ENCODE measurements at places on chromosomes 4 and X. TPM values are rescaled to one million over a fixed set of nuclear protein-coding genes. Genes with fewer than 3 reads are reported as not detected.

DNA sequence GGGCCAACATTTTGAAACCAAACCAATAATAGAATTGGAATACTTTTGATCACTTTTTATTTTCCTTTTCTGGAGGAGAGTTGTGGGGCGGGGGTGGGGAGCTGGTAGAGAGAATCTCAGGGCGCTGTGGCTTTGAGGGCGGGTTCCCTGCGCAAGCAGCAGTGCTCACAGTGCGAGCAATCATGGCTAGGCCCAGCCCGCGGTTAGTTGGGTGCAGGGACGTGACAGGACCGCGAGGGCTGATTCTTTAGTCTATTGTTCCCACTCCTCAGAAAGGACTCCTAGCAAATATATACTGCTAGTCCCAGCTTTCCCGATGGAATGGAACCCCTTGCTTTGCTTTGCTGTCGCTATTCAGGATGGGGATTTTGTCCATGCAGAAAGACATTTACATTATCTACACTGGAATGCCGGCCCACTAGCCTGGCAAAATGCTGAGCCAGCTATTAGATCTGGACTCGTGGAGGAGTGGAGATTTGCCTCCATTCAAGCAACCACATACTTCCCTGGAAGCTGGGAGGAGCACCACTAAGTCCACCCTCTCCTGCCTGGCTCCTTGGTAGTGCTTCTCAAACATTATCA, 23.9 kb upstream of the APLN start:
- H3K4me1 ChIP-seq = peaks cover 19% of the 10 kb centered on the region
- H3K27me3 ChIP-seq = no peaks in the 10 kb centered on the region
- peak overlapping the region; percentile 25 for H3K4me3 ChIP-seq
- H3K27ac ChIP-seq = peak overlapping the region; percentile 15

DNA sequence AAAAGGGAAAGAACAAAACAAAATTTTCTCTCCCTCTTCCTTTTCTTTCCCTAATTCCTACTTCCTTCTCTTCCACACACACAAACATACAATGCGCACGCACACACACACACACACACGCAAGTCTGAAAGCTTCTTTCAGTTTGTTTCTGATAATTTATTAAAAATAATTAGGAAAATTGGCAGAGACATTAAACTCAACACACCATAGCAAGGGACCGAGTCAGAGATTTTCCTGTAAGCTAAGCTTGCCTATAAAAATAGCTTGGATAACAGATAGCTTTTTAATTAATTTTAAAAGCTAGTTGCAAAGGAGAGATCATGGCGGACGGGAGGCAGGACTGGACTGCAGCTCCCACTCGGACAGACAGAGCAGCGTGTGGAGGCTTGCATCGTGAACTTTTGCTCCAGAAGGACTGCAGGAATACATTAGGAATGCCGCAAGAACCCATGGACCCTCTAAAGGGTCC, 92.6 kb upstream of the MAPK10 start:
- peaks cover 4% of the 10 kb centered on the region for H3K27me3 ChIP-seq
- H3K27ac ChIP-seq = no peak overlapping the region
- no peaks in the 10 kb centered on the region for H3K36me3 ChIP-seq
- H3K4me3 ChIP-seq = no peak overlapping the region
- H3K4me1 ChIP-seq = no peaks in the 10 kb centered on the region

GRCh38 chr4:187780070-187780469, 215.5 kb upstream of the ZFP42 start:
- H3K27ac ChIP-seq = no peak overlapping the region
- H3K4me1 ChIP-seq = no peaks in the 10 kb centered on the region
- H3K27me3 ChIP-seq = no peaks in the 10 kb centered on the region
- no peaks in the 10 kb centered on the region for H3K36me3 ChIP-seq

The REELD1 gene
- not detected for total RNA-seq

DNA sequence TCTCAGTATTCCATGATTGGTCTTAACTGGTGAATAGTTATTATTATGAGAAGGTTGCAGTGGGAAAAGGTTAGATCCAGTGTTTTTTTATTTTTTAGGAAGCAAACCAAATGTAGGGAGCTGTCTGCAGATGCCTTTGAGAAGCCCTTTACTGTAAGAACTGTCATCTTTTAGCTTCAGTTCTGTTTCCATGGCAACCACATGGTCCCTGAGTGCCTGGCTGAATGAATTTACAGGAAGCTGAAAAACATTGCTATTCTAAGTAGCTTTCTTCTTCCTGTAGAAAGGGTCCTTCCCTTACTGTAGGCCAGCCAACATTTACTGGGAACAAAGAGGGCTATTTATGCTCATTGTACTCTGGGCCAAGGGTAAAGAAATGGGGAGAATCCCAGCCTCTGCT, 103.3 kb downstream of the DCLK2 start:
- DNase-seq = peak; percentile 68
- H3K4me1 ChIP-seq = peaks cover 2% of the 10 kb centered on the region
- H3K4me3 ChIP-seq = no peak overlapping the region
- H3K27me3 ChIP-seq = no peaks in the 10 kb centered on the region
- no peak overlapping the region for H3K27ac ChIP-seq
- H3K36me3 ChIP-seq = no peaks in the 10 kb centered on the region

- H3K4me3 ChIP-seq = no peak overlapping the region
- H3K27me3 ChIP-seq = no peaks in the 10 kb centered on the region
- no peak overlapping the region for H3K27ac ChIP-seq
- no peaks in the 10 kb centered on the region for H3K4me1 ChIP-seq
Observed at GRCh38 chr4:141933978-141934377, 297.6 kb downstream of the IL15 start.

- H3K36me3 ChIP-seq = no peaks in the 10 kb centered on the region
- no peak for DNase-seq
- no peaks in the 10 kb centered on the region for H3K27me3 ChIP-seq
- no peaks in the 10 kb centered on the region for H3K4me1 ChIP-seq
- H3K27ac ChIP-seq = no peak overlapping the region
Observed at GRCh38 chr4:181592221-181592745, 650.9 kb upstream of the TENM3 start.

DNA sequence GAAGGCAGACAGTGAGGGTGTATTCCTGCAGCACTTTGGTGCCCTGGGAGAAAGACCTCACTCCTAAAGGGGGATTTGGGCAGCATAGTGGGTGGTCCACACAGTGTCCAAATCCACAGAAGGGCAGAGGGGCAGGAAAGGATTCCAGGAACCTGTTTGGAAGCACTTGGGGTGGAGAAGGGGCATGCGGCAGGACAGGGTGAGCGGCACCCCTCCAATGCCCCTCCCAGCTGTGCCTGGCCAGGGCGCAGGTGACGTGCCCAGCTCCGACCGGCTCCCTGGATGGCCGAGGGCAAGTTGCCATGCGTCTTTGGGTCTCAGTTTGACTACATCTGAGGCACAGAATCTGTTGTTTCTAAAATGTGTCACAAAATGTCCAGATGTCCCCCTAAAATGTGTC, 66.5 kb upstream of the HMX1 start:
- no peaks in the 10 kb centered on the region for H3K27me3 ChIP-seq
- no peaks in the 10 kb centered on the region for H3K4me1 ChIP-seq
- H3K4me3 ChIP-seq = no peak overlapping the region
- no peak for DNase-seq

The CFAP299 gene
- total RNA-seq = not detected

The NIPAL1 gene
- 1.7 TPM for total RNA-seq

GRCh38 chr4:147599769-147600168, 17.4 kb upstream of the TMEM184C start:
- no peak for DNase-seq
- no peak overlapping the region for H3K4me3 ChIP-seq
- no peaks in the 10 kb centered on the region for H3K27me3 ChIP-seq
- H3K4me1 ChIP-seq = peaks cover 4% of the 10 kb centered on the region

The MAGEA10 gene
- total RNA-seq = not detected

The ARSH gene
- not detected for total RNA-seq

The GLRA3 gene
- not detected for total RNA-seq

DNA sequence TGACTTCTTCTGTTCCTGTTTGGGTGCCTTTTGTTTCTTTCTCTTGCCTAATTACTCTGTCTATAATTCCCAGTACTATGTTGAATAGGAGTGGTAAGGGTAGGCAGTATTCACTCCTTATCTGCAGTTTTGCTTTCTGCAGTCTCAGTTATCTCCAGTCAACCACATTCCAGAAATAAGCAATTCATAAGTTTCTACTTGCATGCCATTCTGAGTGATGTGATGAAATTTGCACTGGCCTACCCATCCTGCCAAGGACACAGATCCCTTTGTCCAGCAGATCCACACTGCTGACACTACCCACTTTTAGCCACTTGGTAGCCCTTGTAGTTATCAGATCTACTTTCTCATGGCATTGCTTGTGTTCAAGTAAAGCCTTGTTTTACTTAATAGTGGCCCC, 971.6 kb upstream of the INTU start:
- no peak overlapping the region for H3K4me3 ChIP-seq
- no peaks in the 10 kb centered on the region for H3K27me3 ChIP-seq
- no peak overlapping the region for H3K27ac ChIP-seq
- H3K4me1 ChIP-seq = no peaks in the 10 kb centered on the region

The GLOD5 gene
- total RNA-seq = not detected

DNA sequence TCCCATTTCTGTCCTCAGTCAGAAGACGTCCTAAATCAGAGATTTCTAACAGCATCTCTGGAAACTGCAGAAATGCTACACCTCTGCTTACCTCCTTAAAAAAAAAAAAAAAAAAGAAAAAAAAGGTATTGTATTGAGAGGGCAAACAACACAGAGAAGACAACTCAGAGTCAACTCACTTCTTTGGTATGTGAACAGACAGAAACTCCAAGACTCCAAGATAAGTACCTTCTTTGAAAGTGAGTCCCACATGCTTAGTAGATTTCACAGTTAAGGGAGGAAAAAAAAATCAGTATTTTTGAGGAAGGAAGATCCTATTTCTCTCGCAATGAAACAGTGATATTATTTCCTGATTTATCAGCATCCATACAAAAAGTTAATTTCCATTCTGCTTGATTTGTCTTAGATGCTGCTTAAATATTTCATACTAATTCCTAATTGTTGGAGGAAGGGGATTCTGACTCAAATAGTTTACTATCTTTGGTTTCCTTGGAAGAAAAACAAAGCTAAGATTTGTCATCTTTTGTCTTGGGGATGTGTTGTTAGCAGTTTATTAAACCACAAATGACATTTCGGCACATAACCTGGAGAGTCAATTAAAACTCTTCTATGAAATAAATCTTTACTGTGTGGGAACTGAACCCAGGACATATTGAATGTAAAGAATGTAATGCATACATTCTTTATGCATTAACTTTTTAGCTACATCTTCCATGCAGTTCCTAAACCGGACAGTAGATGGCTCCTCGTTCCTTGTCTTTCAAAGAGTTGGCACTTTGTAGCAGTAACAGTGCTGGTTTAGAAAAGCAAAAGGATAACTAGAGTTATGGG, 4.7 kb downstream of the RASGEF1B start:
- peaks cover 9% of the 10 kb centered on the region for H3K4me1 ChIP-seq
- H3K4me3 ChIP-seq = no peak overlapping the region

GRCh38 chrX:116499780-116500179, 37.0 kb upstream of the CT83 start:
- no peaks in the 10 kb centered on the region for H3K4me1 ChIP-seq
- H3K36me3 ChIP-seq = no peaks in the 10 kb centered on the region
- no peaks in the 10 kb centered on the region for H3K27me3 ChIP-seq
- no peak overlapping the region for H3K27ac ChIP-seq

DNA sequence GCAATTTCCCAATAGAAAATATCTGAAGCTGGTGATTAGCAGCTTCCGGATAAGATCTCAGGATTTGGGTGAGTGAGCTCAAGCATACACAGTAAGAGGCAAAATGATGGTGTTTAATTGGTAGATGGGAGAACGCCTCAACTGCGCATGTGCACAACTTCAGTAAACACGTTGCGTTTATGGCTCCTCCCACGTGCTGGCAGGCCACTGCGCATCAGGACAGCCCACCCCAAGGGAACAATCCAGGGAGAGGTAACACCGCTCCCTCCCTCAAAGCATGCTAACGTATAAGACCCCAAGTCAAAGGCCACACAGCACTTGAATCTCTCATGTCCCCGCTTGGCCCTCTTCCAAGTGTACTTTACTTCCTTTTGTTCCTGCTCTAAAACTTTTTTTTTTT, 10.3 kb upstream of the CENPU start:
- no peak for DNase-seq
- no peak overlapping the region for H3K4me3 ChIP-seq
- no peak overlapping the region for H3K27ac ChIP-seq

The NOX1 gene
- not detected for total RNA-seq

The HPSE gene
- total RNA-seq = 7.0 TPM

- H3K36me3 ChIP-seq = no peaks in the 10 kb centered on the region
- peaks cover 8% of the 10 kb centered on the region for H3K4me1 ChIP-seq
- no peak for DNase-seq
- H3K27ac ChIP-seq = no peak overlapping the region
Observed at GRCh38 chrX:40040686-40041461, 56.9 kb downstream of the BCOR start.

- no peak overlapping the region for H3K4me3 ChIP-seq
- H3K27me3 ChIP-seq = no peaks in the 10 kb centered on the region
- DNase-seq = no peak
- no peaks in the 10 kb centered on the region for H3K4me1 ChIP-seq
- H3K36me3 ChIP-seq = no peaks in the 10 kb centered on the region
Observed at GRCh38 chrX:148903176-148903575, 402.8 kb downstream of the AFF2 start.

All from endothelial cell of umbilical vein (primary cell).